Head of caudate nucleus (tissue), 42 donors: ENCODE measurements at places on chromosomes 16 and 17.

DNA sequence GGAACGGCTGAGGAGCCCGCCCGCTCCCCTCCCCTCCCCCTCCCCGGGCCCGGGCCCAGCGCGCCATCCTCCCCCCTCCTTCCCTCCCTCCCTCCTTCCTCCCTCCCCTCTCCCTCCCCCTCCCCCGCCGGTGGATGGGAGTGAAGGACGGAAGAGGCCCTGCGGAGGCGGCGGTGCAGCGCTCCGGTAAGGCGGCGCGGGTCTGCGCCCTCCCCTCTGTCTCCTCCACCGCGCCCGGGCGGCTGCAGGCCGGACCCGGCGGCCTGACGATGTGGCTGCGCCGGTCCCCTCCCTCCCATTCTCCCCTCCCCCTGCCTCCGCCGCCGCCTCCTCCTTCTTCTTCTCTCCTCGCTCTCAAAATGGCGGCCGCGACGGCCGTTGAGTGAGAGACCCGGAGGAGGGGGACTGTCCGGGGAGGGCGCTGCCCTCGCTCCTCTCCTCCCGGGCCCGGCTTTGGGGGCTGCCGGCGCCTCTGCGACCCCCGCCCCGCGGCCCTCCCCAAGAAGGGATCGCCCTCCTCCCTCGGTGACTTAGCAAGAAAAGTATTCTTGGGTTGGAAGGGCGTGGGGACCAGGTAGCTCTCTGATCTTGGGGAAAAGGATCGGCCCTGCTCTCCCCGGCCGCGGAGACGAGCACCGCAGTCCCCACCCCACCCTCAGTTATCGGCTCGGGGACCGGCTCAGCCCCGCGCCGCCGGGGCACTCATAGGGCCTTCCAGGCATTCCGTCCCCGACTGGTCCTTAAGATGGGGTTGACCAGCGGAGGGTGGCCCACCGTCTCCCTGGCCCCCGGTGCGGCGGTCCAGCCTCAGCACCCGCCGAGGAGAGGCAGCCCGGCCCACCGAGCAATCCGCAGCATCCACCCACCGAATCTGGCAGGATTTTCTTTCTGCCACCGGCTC, 617 bp downstream of the PAFAH1B1 start:
- peak; percentile 84 for DNase-seq

GRCh38 chr16:56525236-56525635, 5.4 kb upstream of the BBS2 start:
- peak; percentile 4 for DNase-seq

DNA sequence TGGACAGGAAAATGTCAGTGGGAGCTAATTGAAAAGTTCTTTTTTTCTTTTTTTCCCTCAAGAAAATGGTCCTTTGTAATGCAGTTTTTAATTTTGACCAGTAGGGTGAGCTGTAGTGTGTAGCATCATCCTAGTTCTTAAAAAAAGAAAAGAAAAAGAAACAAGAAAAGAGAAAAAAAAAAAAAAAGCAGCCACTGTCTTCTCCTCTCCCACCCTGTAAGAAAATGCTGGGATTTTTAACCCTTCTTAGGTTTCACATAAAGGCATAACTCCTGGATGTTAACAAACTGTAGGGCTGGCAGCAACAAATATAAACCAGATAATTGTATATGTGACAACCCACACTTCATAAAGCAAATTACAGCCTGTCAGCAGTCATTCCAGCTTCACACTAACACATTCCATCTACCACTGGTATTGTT, 78.1 kb downstream of the SKAP1 start:
- no peak for DNase-seq

- peak; percentile 77 for DNase-seq
Observed at GRCh38 chr16:24208710-24209109, 47.4 kb upstream of the CACNG3 start.

DNA sequence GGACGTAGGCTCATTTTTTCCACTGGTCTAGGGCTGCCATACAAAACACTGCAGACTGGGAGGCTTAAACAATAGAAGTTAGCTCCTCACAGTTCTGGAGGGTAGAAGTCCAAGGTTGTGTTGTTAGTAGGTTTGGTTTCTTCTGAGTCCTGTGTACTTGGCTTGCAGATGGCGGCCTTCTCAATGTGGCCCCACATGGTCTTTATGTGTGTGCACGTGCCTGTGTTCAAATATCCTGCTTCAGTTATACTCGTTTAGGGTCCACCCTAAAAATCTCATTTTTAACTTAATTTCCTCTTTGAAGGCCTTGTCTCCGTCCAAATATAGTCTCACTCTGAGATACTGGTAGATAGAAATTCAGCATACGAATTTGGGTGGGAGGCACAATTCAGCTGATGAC, 542.4 kb downstream of the HAPSTR1 start:
- no peak for DNase-seq

GRCh38 chr17:32899236-32900013, 22.5 kb upstream of the MYO1D start:
- no peak for DNase-seq

- no peak for DNase-seq
Observed at GRCh38 chr16:61413021-61413420, 623.2 kb downstream of the CDH8 start.

DNA sequence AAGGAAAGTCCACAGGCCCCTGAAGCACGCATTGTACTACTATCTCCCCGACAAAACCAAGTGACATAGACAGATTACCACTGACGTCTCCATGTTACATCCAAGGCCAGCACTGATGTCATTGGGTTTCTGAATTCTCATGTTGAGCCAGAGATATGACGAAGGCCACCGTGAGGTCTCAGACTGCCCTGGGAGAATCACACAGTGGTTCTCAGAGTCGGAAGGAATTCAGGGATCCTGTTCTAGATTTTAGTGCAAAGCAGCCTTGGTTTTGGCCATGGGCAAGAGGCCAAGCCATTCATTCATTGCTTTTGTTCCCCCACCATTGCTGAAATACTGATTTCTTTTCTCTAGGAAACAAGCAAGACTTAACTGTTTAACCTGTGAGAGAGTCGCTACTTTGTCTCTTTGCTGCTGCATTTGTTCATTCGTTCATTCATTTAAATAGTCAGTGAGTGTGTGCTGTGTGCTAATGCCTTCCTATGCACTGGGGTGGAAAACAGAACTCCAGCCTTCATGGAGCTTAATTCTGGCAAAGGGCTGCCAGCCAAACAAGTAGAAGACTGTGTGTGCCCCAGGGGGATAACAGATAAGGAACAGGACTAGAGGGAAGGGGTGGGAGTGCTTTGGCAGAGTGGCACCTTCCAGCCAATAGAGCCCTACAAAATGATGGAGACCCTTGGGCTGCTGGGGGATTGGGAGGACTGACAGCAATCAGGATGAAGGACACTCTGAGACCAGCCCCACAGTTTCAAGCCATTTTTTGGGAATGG, 222.3 kb downstream of the MSI2 start:
- no peak for DNase-seq

DNA sequence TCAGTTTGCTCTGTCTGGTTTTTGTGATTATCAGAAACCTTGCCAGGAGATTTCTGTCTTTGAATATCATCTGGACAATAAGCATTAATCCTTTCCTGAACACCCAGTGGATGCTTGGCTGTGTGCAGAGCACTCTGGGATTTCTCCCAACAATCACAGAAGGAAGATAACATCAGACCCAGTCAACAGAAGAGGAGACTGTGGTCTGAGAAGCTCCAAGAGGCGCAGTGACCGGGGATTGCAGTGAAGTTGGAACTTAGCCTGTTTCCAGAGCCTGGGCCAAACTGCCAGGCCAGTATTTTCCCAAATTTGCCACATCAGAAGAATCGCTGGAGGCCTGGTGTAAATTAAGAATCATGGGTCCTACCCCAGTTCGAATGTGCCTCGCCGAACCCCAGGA, 264.7 kb downstream of the C16orf95 start:
- DNase-seq = no peak

DNA sequence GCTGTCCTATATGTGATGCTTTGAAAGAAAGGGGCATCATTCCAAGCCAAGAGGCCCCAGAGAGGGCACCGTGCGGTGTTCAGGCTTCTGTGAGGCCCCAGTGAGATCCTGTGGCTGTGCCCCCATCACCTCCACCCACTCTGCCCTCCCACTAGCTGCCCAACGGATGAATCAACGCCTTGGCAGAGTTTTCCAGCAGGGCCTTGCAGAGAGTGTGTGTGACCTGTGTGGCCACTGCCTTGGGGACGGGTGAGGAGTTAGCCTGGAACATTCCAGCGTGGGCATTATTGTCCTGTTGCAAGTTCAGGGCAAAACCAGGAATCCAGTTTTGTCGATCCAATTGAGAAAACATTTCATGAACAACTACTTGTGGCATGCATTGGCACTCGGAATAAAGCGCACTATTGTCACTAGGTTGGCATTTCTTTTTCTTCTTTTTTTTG, 53.7 kb downstream of the SF3B3 start:
- DNase-seq = no peak

DNA sequence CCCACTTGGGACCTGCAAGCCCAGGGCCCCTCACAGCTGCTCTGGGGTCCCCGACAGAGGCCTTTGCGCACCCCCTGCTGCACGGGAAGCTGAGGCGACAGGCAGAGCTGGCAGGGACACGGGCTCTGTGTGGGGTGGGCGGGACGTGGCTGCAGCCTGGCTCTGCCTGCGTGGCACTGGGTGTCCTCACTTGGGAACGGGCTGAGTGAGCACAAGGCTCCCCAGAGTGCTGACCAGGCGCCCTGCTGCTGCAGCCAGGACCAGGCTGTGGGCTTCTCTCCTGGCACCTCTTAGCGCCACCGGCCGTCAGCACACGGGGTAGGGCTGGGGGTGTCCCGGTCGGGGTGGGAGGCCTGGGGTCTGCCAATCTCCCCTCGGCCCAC, 6.6 kb downstream of the C1QTNF8 start:
- DNase-seq = no peak
